ENCODE measurements at places on chromosomes 6 and 20.

DNA sequence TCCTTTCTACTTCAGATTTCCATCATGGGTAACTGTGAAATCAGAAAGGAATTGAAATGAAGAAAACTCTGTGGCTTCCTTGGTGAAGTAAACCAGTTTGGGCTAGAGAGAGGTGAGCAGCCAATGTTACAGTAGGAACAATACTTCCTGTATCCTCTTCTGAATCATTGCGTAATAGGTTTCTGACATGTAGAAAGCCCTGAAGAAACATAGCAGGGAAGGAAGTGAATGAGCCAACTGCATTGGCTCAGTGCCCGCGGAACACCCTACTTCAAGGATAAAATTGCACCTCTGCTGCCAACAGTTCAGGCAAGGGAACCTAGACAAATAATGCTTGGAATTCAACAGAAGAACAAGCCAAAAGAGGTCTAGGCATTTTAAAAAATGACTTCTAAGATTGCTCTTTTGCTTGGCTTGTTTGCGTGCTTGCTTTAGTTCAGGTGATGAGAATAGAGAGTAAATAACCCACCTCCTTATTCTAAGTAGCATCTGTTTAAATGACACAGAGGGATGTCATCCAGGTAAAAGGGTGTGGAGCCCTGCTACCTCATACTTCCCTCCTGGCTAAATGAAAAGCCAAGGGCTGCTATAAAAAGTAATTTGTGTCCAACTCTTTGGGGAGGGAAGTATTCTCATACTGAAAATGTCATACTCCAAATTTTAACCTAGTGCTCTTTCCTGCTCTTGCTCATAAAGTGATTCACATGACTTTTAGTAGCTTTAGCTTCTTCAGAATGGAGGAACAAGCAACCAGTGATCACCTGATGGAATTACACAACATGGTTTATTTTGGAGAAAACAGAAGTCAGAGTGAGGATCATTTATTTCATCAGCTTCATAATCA is 30.0 kb upstream of the AKIRIN2 start:
- no peak for DNase-seq

DNA sequence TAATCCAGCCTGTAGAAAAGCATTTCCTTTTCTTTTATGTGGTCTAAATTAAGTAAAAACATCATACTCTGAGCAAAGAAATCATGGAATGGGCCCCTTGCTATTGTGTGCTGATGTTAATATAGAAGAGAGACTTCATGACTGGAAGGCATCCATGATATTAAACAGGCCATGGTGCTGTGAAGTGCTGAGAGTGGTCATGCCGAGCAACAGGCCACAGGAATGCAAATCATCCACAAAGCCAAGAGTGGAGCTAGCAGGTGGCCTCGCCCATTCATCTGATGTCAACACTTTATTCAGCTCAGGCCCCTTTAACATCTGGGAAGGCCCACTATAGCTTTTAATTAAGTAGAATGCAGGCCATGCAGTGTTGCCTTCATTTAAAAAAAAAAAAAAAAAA is 115.2 kb upstream of the HMGCLL1 start:
- no peak for DNase-seq

- no peak for DNase-seq
These were observed 1.2 kb downstream of the CBFA2T2 start for GRCh38 chr20:33490934-33491656.

GRCh38 chr6:125480571-125480970 is 178.8 kb upstream of the HDDC2 start:
- DNase-seq = no peak

GRCh38 chr6:90230548-90231215 is 66.0 kb downstream of the BACH2 start:
- no peak for DNase-seq

GRCh38 chr20:61566691-61567090 is 314.6 kb downstream of the CDH4 start:
- no peak for DNase-seq
